Colonic mucosa (tissue), 4 donors: ENCODE measurements at places on chromosomes 1 and 21. TPM values are rescaled to one million over a fixed set of nuclear protein-coding genes. Genes with fewer than 3 reads are reported as not detected.

The SPTA1 gene
- not detected for total RNA-seq

The CA6 gene
- total RNA-seq: not detected

The MAP10 gene
- 2.5 TPM for total RNA-seq

The MEAF6 gene
- 32.9 TPM for total RNA-seq

The PKLR gene
- 2.9 TPM for total RNA-seq

The RXFP4 gene
- total RNA-seq: 4.2 TPM

The OR2L8 gene
- total RNA-seq: not detected

The ZNF670 gene
- 1.7 TPM for total RNA-seq

The HMGCS2 gene
- total RNA-seq: 374 TPM

The ZYG11A gene
- 0.22 TPM for total RNA-seq

The POU3F1 gene
- total RNA-seq: not detected

DNA sequence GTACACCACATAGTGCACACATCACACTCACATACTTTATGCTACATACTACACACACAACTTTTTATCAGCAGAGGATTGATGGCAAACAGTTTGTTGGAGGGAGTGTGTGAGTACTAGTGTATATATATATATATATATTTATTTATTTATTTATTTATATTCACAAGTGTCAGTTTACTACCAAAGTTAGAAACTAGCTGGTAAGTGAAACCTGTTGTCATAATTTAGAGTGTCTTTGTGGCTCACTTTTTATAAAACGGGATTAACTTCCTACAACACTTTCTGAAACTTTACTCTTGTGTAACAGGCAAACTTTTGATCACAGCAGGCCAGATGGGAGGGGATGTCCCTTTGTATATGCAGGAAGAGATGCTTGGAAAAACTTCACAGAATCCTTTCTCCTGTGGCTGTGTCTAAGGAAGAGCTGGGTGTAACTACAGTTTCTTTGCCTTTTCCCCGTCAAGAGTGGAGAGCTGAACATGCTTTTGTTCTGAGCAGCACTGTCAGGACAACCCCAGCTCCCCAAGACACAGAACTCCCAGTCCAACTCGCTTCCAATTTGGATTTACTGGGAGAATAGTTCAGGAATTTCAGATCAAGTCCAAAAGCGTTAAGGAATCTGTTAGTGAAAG lies 1.9 kb upstream of the SAMD13 start:
- peak; percentile 45 for DNase-seq

DNA sequence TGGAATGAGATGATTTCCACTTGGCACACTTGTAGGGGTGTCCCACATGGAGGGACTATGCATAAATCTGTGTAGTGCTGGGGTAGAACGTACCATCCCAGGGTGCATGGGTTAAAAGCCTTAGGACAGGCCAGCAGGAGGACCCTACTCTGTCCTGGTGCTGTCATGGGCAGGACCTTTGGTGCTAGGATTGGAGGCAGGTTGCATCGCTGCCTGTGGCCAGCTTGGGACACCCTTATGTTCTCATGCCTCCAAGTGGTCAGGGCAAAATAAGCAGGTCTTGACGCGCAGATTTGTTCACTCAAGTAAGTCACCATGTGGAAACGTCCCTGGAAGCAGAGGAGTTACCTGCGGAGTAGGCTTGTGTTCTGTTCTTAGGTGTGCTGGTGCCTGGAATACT lies 49.5 kb upstream of the RAB3GAP2 start:
- DNase-seq: no peak

- DNase-seq: no peak
These were observed 81.3 kb downstream of the SYF2 start for GRCh38 chr1:25150985-25151495.

DNA sequence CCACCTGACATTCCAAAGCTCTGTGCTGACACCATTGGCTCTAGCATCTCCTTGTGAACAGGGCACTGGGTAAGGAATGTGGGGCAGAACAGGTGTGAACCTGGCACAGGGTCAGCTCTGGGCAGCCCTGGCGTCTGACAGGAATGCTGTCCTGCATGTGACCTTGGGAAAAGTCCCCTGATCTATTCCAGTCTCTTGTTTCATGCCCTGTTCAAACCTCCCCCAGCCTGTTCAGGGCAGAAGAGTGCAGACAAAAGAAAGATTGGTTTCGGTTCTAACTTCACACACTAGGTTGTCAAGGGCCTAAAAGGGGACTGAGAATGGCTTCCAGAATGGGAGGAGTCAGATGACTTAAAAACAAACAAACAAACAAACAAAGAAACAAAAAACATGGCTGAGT lies 27.6 kb upstream of the SDHB start:
- no peak for DNase-seq

GRCh38 chr1:93905734-93906133 lies 3.5 kb downstream of the GCLM start:
- DNase-seq: no peak

- DNase-seq: peak; percentile 13
These were observed 35.1 kb upstream of the PRSS38 start for GRCh38 chr1:227780101-227781044.

DNA sequence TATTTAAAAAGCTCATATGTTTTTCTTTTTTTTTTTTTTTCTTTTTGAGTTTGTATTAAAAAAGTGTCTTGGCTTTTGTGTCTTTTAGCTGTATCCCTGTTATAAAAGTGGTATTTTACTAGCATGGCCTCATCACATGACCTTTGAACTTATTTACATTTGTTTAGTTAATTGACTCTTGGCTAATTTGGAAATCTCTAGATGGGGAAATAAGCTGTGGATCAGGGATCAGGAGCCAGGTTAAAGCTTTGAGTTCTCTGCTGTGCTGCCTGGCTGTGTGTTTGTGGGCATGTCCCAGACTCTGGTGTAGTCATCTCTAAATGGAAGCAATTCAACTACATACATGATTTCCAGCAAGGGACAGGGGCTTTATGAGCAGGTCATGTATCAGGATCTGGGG lies 56.5 kb downstream of the HHAT start:
- DNase-seq: no peak

DNA sequence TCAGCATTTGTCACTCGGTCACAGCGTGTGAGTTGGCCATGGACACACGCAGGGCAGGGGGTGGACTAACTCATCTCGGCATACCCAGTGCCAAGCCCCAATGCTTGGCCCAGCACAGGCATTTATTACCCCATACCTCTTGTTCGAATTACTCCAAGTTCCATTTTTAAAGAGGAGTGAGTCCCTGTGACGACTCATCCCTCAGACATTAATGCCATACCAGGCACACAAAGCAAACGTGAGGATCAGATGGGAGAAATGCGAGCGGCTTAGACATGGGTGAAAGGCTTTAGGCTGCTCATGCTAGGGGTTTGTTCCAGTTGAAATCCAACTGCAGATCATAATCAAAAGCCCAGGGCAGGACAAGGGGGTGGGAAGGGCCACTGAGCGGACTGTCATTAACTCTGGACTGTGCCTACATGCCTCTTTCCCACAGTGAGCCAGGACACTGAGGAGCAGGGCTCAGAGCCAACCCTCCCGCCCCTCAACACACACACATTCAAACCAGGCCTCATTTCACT lies 118.5 kb upstream of the NGF start:
- DNase-seq: no peak

DNA sequence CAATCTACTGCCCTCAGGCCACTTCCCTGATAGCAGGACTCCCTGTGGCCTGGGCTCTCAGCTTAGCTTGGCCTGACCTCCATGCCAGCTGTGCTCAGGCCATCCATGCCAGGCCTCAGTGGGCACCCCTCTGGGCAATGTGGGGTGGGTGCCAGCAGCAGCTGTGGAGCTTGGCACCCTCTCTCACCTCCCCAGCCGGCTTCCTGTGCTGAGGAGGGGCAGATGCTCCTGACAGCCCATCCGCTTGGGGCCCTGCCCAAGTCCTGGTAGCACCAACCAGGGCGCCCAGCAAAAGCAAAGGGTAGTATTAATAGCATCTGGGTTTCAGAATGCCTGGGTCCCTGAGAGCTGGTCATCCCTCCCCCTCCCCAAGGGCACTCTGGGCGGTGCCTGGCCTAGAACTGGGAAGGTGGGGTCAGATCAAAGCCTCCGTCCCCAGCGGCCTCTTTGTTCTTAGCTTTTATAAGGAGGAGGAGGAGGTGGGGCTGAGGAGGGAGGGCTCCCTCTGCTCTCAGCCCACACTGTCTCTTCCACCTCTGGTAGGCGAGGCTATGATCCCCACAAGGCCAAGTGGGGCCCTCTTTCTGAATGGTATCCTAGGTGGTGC lies 6.1 kb downstream of the EFNA4 start:
- DNase-seq: peak; percentile 52

DNA sequence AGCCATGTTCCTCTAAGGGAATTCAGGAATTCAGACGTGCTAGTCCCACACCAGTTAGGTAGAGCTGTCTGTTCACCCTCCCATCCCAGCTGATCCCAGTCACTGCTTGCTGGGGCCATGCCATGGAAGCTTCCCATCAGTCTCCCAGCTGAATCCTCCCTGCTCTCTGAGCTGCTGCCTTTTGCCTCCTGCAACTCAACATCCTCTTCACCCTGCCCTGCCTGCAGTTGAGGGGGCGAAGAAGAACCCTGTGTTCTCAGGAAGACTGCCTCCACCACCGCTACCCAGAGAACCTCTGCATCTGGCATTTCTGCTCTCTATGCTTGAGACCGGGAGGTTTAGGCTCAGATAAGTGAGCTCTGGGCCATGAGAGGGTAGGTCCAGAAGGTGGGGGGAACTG lies 16.2 kb downstream of the CDCA8 start:
- DNase-seq: no peak

DNA sequence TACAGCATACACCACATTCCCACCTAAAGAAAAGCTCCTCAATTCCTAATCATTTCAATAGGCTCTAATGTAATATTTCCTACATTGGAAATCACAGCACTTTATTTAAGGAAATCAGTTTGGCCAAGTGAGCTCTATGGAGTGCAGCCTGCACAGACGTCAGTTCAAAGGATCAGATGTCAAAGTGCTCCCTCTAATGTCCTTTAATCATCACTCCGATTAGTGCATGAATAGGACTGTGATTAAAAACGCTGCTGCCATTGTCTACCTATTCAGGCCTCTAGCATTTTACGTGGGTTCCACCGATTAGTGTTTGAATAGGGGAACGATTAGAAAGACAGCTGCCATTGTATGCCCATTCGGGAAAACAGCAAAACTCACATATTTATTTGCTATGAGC lies 50.2 kb downstream of the DPYD start:
- DNase-seq: no peak

GRCh38 chr1:207286786-207287468 lies 34.6 kb upstream of the CD55 start:
- DNase-seq: no peak
